ENCODE measurements at places on chromosomes 1 and 21.

GRCh38 chr1:230313453-230314141 is 112.5 kb downstream of the PGBD5 start:
- no peak for DNase-seq

- no peak for DNase-seq
Observed at GRCh38 chr1:45448357-45448756, 42.6 kb downstream of the TESK2 start.

DNA sequence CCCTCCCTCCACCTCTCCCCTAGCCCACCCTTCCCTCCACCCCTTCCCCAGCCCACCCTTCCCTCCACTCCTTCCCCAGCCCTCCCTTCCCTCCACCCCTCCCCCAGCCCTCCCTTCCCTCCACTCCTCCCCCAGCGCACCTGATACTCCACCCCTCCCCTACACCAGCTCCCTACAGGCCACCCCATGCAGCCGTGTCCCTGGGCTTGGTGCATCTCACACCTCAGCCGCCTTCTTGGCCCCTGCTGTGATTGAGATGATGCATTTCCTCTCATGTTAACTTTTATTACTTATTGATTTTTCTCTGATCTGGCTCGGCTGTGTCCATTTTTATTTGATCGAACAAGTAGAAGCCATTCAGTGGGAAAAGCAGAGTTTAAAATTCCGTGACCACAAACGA is 243.8 kb downstream of the MATN1 start:
- DNase-seq, result no peak

DNA sequence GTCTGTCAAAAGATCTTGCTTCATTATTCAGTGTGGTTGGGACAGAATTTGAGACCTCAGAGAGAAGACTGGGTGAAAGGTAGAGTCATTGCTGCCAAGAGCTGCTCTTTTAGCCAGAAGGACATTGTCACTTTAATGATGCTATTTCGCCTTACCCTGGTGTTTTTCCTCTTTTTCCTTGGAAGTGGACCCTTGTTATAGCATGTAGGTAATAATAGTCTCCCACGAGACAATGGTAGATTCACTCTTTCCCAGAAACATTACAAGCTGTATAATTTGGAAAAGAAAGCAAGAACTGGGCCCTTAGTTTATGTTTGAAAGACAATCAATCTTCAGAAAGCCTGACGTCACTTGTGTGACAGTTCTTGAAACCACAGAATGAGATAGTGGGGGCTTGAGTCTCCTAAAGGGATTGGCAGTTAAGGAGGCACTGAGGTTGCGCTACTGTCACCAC is 3.8 kb downstream of the SERTAD4 start:
- no peak for DNase-seq

GRCh38 chr1:114342376-114342775 is 168.6 kb downstream of the TRIM33 start:
- no peak for DNase-seq

DNA sequence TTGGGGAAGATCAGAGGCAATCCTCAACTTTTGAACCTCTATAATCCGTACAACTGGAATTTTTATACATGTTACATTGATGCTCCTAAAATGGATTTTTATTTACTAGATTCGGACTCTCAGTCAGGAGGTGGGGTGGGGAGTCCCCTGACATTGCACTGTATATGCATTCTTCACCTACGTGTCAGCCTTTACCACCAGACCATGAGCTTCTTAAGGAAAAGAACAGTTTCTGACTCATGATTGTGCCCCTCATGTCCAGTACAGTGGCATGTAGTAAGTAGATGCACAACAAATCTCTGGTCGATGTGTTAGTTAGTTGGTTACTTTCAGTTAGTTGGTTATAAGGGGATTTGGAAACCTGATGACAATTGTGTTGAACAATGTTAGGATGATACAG is 15.4 kb downstream of the LPAR3 start:
- peak; percentile 35 for DNase-seq
